Stimulated activated naive CD8-positive, alpha-beta T cell treated with anti-CD3 and anti-CD28 coated beads, Interleukin-15, amount 100 ng/mL, for 72 hours (primary cell): ENCODE measurements at places on chromosomes 16 and 17.
A peak's percentile ranks its signal among the peaks of the same experiment; 100 is the strongest.

DNA sequence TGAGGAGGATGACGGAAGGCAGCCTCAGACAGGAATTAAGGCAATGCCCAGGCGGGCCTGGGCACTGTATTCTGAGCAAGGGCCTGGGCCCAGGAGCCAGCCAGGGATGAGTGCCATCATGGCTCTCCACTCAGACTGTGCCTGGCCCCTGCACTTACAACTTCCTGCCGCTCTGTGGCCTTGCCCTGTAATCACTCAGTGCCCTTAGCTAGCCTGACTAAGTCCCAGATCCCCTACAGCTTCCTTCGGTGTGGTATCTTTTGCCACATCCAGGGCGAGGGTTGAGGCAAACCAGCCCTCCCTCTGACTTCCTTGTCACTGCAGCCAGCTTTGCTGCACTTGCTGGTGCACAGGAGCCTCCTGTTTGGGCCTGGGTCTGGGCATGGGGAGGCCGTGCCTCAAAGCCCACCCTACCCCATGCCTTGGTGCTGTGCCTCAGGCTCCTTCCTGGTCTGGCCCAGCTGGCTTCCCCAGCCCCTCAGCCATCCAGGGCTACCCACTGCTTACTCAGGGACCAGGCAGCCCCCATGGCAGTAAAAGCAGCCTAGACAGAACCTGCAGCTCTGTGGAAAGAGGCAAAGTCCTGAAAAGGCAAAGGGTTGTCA lies 9.3 kb downstream of the SLC46A1 start:
- DNase-seq: no peak

GRCh38 chr17:6460531-6461161 lies 16.4 kb downstream of the PIMREG start:
- DNase-seq: no peak

DNA sequence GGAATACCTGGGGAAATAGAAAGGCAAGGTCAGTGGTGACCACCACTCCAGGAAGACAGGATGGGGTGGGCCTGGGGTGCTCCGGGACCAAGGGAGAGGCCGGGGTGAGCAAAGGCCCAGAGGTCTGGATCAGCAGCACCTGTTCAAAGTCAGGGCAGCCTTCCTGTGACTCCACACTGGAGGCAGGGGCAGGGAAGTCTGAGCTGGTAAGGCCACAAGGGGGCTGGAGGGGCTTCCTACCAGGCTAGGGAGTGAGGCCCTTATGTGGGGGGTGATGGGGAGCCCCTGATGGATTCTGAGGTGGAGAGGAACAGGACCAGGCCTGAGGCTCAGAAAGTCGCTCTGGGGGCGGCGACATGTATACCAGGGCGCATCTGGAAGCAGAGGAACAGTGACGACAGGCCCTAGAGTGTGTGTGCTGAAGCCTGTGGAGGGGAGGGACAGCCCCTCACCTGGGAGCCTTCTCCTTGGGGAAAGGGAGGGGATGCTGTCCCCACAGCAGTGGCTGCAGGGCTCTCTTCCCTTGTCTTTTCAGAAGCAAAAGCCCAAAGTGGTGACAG lies 3.7 kb downstream of the C16orf78 start:
- no peak for DNase-seq

GRCh38 chr17:1912146-1912545 lies 82.3 kb downstream of the RPA1 start:
- no peak for DNase-seq

DNA sequence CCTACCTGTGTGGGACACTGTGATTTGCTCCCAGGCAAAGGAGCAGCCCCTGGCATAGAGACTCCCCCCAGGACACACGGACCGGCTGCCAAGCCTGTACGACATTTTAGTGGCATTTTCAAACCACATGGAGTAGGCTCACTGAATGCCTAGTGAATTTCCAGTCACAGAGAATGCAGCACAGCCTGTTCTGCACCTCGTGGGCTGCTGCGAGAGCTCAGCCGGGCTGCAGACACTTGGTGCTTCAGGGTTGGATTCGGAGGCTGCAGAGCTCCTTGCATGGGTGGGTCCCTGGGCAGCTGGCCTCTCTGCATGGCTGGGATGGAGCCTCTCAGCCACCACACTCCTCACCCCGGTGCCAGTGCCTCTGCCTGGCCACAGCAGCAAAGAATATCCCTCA lies 51.2 kb upstream of the HNF1B start:
- DNase-seq: no peak

GRCh38 chr16:57600048-57600835 lies 28.2 kb upstream of the ADGRG1 start:
- DNase-seq: peak; percentile 44

DNA sequence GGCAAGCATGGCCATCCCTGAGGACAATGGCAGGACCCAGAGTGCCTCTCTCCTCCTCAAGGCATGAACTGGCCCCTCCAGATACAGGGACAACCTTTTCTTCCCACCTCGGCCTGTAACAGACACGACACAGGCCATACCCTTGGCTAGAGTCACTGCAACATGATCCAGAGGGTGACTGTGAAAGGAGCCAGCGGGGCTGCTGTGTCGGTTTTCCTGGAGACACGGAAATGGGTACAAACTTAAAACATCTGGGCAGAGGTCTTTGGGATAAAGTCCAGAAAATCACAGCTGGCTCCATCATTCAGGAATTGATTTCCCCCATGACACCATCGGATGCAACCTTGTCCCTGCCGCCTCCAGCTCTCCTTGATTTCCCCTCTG lies 5.3 kb downstream of the CEP295NL start:
- no peak for DNase-seq

GRCh38 chr16:71201054-71201453 lies 29.5 kb downstream of the HYDIN start:
- no peak for DNase-seq

DNA sequence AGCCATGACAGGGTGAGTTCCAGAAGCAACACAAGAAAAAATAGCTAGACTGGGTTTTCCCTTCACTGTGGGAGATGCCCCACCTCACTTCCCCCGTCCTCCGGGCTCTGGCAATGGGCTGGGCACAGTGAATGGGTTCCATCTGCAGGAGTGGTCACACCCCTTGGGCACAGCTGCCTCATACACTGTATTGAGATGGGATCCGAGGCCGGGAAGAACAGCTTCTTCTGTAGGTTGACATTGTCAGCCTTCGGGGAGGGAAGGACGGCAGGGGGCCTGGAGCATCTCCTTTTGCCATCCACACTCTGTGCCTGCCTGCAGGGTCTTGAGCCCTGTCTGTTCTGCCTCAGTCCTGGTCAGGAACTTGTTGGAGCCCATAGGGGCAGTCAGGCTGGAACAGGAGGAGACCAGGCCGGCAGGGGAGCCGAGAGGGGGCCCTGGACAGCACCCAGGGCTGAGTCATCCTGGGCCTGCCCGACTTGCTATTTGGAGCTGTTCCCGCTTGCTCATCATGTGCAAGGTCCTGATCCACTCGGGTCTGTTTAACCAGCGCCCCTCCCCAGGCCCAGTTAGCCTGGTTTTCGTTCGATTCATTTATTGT lies 286.7 kb downstream of the SEC14L1 start:
- DNase-seq: no peak

- no peak for DNase-seq
Observed at GRCh38 chr17:44920565-44920940, 5.3 kb upstream of the GFAP start.

- no peak for DNase-seq
Observed at GRCh38 chr17:19533036-19533717, 477 bp upstream of the SLC47A1 start.

GRCh38 chr16:10972819-10973464 lies 28.6 kb downstream of the CLEC16A start:
- no peak for DNase-seq

GRCh38 chr16:69363281-69363717 lies 11.7 kb upstream of the TMED6 start:
- no peak for DNase-seq

GRCh38 chr17:83199500-83200201 lies 120.2 kb downstream of the METRNL start:
- DNase-seq: peak; percentile 83

DNA sequence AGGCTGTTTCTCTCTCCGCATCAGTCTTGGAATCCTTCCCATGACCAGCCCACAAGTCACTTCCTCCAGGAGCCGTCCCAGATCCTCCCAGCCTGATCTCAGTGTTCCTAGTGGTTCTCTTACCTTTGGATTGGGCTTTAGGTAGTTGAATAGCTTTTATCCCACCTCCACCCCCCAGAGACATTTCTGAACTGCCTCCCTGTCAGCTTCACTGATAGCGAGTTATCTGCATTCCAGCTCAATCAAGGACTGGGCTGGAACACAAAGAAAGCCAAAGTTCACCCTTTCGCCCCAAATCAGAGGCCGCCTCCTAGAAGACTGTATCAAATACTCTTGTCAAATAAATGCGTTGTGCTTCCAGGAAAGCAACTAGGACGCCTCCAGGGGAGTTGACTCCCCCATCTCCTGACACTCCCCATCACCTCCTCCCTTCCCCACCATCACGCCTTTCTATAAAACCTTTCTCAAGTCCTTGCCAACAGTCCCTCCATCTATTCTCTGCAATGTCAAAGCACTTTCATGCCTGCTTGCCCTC lies 72.7 kb downstream of the TMEM132E start:
- DNase-seq: no peak

DNA sequence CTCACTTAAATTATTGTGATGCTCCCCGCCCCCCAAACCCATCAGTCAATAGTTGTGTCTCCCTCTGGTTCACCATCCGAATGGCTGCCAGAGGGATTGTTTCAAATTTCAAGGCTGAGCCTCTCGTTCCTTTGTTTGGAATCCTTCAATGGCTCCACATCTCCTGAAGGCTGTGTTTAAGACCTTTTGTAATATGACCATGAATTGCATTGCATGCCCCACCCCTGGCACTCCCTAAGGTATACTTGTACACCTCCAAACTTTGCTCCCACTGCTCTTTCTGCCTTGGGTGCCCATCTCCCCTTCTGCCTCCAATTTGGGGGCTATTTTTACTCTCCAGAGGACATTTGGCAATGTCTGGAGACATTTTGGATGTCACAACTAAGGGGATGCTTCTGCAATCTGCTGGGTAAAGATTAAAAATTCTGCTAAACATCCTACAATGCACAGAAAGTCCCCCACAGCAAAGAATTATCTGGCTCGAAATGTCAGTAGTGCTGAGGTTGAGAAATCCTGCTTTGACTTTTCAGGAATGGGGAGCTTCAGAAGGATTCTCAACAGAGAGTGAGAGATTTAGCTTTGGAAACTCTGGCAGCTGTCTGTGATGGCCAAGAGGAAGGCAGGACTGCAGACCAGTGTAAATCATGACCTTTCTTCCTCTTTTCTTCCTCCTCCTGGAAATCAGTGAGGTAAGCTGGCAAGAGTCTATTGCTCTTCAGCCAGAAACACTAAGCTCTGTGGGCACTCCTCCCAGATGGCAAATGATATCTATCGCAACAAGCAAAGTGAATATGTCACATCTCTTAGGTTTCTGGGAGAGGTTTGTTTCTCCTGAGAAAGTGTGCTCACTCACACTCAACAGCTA lies 8.7 kb upstream of the IL4R start:
- no peak for DNase-seq

- no peak for DNase-seq
Observed at GRCh38 chr17:42522263-42522790, 13.7 kb upstream of the NAGLU start.

GRCh38 chr17:34899643-34900291 lies 61.5 kb downstream of the CCT6B start:
- DNase-seq: no peak

GRCh38 chr17:73137376-73137775 lies 27.4 kb upstream of the SSTR2 start:
- no peak for DNase-seq

GRCh38 chr17:42975265-42975664 lies 4.6 kb downstream of the PTGES3L start:
- no peak for DNase-seq

- no peak for DNase-seq
Observed at GRCh38 chr17:77083531-77083930, 57.2 kb upstream of the SEC14L1 start.

GRCh38 chr17:17847118-17847689 lies 10.4 kb upstream of the SREBF1 start:
- DNase-seq: no peak

DNA sequence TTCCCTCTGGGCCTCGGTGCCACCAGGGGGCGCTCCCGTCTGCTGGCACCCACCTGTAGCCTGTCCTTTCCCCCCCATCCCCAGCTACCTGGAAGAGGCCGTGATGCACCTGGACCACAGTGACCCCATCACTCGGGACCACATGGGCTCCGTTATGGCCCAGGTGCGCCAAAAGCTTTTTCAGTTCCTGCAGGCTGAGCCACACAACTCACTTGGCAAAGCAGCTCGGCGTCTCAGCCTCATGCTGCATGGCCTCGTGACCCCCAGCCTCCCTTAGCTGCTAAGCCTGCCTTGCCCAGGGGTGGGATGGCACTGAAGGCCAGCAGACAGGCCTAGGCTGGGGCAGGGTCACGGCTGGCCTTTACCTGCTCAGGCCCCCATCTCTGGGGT lies 818 bp upstream of the NRN1L start:
- DNase-seq: peak; percentile 73

DNA sequence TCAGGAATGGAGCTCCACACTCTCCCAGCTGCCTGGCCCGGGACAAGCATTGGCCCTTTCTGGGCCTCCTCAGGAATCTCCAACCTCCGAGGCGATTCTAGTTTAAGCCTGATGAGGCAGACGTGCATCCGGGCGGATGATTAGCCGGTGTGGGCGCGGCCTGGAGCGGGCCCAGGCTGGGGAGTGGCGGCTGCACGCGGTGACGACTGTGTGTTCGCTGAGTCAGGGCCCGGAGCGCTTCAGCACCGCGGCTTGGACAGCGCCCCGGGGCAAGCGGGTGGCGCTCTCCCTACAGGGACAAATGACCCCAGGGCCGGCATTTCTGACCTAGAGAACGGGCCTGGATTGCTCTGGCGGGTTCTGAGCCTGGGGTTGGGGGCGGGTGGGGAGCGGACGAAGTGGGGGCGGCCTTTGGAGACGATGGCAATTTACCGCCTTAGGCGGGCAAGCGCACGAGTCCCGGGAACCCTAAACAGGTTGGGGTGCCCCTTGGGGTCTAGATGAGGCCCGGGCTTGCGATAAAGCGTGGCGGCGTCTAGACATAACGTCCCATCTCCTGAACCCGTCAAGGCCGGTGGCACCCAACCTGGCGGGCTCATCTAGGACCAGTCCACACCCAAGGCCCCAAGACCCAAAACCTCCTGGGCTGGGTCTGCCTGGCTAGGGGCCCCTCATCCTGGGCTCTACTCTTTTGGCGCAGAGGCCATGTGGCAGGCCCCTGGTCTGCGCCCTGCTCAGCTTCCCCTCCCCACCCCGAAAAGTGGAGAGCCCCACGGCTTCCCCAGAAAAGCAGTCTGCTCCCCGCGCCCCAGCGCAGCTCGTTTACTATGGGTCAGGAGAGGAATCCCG lies 22.3 kb upstream of the ZNHIT3 start:
- DNase-seq: peak; percentile 44

DNA sequence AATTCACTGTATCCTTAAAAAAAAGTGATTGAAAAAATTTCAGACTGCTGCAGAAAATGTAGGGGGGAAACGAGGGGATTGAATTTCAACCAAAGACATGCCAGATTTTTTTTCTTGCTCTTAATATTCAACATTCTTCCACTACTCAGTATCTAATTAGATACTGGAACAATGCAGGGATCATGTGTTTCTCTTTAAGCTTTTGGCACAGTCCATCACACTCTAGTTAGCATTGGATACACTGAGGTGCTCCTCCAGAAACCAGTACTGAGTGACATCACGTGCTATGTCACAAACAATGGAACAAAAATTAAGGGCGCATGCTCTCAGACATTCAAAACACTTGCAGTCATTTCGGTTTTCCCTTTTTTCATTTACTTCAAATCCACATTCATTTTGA lies 298.6 kb upstream of the PSMD7 start:
- DNase-seq: no peak
